A549 (cell line): ENCODE measurements at places on chromosomes 11 and 22. TPM values are rescaled to one million over a fixed set of nuclear protein-coding genes. Genes with fewer than 3 reads are reported as not detected.

DNA sequence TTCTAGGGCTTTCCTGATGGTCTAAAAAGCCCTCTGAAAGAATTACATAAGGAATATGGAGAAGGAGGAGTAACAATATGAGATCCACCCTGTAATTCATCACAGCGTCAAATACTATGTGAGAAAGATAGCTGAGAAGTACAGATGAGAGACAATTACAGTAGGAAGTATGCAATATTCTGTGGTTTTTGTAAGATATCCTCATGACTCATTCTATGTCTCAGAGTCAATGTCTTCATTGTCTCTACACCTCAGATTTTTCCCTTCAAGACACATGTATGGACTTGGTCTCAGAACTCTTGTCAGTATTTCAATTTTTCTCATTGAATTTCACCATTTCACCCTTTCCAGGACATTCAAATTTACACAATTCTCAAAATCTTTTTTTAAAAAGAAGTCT lies 343.3 kb upstream of the CTSC start:
- DNase-seq = no peak

The CUL5 gene
- 9.5 to 9.7 TPM (median 9.7 TPM) in 3 replicates for polyA plus RNA-seq

GRCh38 chr11:67584881-67585873 lies 1.6 kb downstream of the GSTP1 start:
- DNase-seq = no peak

DNA sequence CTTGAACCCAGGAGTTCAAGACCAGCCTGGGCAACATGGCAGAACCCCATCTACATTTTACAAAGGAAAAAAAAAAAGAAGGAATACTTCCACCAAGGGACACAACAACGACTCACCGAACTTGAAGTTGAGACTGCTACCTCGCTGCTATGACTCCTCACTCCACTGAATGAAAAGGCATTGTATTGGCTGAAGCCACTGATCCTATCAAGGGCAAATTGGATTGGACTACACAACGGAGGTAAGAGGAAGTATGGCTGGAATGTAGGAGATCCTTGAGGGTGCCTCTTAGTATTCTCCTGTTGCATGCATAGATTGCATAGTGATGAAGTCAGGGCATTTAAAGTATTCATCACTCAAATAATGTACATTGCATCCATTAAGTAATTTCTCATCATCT lies 97.9 kb downstream of the CWF19L2 start:
- DNase-seq = no peak

DNA sequence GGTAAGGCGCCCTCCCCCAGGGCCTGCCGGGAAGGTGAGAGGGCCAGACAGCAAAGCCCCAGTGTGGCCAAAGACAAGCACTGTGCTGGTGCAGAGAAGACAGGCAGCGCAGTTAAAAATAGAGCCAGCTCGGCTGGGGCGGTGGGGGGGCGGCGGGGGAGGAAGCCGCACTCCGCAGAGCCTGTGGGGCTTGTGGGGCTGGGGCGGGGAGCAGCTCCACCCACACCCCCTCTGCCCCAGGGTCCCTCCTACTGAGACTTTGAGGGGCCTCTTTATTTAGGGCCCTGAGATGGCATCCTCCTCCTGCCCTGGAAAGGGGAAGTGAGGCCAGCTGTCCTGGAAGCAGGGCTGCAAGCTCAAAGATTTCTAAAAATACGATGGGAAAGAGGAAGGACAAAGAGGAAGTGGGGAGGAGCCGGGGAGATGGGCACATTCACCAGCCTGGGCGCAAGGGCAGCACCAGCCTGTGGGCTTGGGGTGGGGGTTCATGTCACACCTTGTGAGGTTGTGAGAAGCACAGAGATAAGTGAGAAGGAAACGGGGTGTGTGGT lies 2.6 kb downstream of the CYTH4 start:
- no peak for DNase-seq

The NUDT8 gene
- 5.4 to 7.8 TPM (median 5.6 TPM) in 3 replicates for polyA plus RNA-seq

The XKR3 gene
- polyA plus RNA-seq = not detected in 3 replicates

The SCGB1D1 gene
- not detected in 3 replicates for polyA plus RNA-seq

The EPS8L2 gene
- polyA plus RNA-seq = 144 to 163 TPM (median 154 TPM) in 3 replicates

DNA sequence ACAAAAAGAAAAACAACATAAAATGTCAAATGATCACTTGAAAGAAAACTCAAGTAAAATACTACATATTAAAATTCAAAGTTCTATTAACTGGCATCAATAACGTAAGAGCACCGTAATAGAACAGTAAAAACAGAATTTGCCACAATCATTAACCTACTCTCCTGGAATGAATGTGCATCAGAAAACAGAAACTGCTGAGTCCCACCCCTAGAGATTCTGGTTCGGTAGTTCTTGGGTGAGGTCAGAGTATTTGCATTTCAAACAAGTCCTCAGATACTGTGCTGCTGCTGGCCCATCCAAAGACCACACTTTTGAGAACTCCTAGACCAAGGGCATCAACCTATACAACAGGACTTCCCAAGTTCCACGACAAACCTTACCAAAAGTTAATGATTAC lies 23.5 kb downstream of the PITPNB start:
- no peak for DNase-seq

GRCh38 chr22:27086080-27087044 lies 429.0 kb downstream of the MIAT start:
- no peak for DNase-seq

DNA sequence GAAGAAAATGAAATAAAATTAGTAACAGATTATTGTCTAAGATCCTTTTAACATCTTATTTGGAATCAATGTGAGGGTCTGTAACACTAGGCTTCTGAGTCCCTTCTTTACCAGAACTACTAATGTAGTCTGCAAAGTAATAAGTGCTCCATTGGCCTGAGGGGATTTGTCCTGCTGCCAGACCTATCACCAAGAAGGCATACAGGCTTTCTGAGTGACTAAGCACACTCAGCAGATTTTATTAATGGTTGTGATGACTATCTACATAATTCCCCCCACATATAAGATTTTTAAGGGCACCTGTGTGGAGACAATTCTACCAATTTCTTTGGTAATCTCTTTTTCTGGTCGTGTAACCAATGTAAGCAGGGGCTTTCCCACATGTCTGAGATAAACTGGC lies 365.0 kb upstream of the FAT3 start:
- no peak for DNase-seq
